NCI-H1417 treated with DMSO at 0.1 percent for 48 hours (cell line): ENCODE measurements at places on chromosomes 5 and 9.

DNA sequence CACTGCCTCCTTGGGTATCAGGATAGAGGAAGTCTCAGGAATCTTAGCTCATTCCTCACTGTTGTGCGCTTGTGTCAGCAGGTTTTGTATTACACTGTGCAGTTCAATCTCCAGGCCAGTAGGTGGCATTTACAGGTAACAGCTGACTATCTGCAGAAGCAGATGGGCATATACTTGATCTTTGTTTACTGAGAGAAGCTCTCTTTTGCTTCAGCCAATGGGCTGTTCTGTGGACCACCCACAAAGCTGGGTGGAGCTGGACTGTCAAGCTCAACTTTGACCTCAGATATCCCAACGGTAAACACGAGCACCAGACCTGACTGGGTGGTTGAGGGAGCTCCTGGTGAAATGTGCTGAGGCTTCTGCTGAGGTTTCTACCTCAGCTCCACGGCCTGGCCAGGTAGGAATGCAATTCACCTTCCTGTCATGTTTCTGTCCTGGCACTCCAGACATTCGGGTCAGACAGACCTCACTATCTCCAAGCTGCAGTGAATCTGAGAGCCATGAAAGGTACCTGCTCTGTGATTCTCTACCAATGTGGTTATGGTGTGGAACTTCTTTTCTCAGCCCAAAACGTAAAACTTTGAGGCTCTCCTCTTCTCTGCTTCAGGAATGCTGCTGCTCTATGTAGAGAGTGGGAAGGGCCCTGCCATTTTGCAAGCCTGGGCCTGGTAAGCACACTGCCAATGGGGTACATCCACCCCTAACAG, 167.9 kb upstream of the ACTBL2 start:
- no peak for DNase-seq

- DNase-seq: no peak
Measured at GRCh38 chr5:73863876-73864275, 237.9 kb downstream of the ARHGEF28 start.

GRCh38 chr5:175868996-175869638, 2.3 kb upstream of the CPLX2 start:
- DNase-seq: no peak

DNA sequence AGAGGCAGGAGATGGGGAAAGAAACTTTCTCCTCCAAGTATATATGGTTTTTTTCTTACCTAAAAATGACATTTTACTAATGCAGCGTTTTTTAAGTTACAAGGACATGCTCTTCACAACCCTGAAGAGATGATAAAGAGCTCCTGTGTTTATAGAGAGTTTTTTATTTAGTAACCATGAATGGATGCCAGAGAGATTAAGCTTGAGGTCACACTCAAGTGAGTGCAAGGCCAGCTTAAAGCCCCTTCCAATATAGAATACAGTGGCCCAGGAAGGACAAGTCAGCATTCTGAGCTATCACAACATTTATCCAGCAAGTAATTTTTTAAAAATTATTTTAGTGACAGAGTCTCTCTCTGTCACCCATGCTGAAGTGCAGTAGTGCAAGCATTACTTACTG, 6.7 kb upstream of the HAVCR2 start:
- no peak for DNase-seq

GRCh38 chr5:80125022-80125961, 90.1 kb downstream of the THBS4 start:
- DNase-seq: no peak

DNA sequence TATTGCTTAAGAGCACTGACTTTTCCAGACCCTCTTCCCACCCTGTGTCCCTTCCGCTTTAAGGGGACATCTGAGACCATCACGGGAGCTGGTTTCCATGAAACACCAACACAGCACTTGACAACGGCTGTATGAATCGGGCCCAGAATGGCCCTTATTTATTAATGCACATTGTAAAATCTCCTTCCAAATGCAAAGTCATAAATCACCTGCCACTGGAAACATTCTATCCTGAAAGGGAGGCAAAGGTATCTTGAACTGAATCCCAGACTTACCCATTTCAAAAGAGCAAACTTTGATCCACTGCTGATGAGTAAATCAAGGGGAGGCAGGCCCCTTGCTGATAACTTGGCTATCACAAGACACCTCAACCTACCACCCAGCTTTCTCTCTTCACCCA, 37.4 kb downstream of the SHB start:
- no peak for DNase-seq

GRCh38 chr5:175107865-175108264, 336.1 kb downstream of the DRD1 start:
- DNase-seq: no peak

DNA sequence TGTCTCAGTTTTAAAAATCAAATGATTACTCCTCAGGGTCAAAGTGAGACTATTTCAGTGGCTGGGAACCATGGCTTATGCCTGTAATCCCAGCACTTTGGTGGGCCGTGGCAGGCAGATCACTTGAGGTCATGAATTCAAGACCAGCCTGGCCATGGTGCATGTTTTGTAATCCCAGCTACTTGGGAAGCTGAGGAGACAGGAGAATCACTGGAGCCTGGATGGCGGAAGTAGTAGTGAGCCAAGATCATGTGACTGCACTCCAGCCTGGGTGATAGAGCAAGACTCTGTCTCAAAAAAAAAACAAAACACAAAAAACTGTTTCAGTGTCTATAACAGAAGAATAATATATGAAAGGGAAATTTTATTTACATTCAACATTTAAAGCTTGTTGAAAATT, 182.9 kb downstream of the ARHGEF28 start:
- no peak for DNase-seq

- no peak for DNase-seq
Measured at GRCh38 chr9:133539991-133540697, 5.6 kb downstream of the ADAMTSL2 start.
